Activated naive CD4-positive, alpha-beta T cell treated with anti-CD3 and anti-CD28 coated beads, Interleukin-2, amount 50 U/mL, for 16 hours (primary cell): ENCODE measurements at places on chromosomes 13 and 19.

GRCh38 chr19:13362668-13363067 is 143.6 kb downstream of the CACNA1A start:
- no peak for DNase-seq

DNA sequence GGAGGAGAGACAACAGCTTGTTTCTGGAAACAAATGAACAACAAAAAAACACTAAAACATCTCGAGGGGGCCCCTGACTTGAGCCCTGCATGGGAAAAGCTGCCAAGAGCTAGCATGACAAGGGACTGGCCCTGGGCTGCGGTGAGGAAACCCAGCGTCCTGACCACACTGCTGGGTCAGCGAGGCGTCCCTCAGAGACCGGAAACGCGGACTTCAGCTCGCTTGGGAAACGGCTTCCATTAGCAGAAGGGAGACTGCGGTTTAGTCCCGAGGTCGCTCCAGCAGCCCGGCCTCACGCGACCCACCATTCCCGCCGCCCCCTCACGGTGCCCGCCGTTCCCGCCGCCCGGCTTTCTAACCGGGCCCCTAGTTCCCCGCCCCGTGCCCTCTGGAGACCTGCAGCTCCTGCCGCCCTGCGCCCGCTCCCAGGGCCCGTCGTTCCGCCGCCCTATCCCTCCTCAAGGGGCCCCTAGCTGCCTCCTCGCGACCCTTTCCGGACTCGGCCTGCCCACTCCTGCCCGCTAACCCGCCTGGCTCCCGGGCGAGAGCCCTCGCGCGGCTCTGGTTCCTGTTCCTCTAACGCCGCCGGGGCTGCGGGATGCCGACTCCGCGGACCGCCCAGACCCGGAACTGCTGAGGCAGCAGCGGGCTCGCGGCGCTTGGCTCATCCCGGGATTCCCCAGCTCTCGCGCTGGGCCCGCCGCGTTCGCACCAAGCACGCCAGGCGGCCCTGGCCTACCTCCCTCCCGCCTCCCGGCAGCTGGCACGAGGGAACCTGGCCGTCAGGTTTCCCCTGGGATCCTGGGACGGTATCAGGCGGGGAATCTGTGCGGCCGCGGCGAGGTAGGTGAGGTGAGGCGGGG is at the start of gene CCDC122:
TSS of gene CCDC122 (minus strand) at position 849 of the 863 bp plus-strand sequence. CDS start 10,364 bp downstream, outside the sequence.
- DNase-seq = peak; percentile 80

- DNase-seq = no peak
Measured at GRCh38 chr13:23817830-23818229, 71.4 kb downstream of the MIPEP start.

DNA sequence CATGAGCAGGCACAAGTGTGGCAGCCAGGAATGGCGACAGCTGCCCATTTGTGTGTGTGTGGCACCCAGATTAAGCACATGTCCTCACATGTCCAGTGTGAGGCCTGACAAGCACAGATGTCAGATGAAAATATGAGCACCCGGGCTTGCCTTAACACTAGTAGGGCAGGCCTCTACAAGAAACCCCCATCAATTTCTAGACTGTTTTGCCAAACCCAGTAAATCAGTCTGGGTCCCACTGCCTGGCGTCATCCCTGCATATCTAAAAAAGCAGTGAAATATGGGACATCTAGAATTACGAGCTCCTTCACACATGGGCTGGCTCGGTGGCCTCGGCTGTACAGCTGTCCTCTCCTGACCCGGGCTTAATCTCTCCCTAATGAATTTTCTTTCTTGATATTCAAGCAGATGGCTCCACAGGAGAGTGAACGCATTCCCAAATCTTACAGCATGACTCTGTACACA is 432.7 kb downstream of the FOXO1 start:
- no peak for DNase-seq

- DNase-seq = no peak
Measured at GRCh38 chr19:44818466-44819031, 9.6 kb downstream of the BCAM start.

DNA sequence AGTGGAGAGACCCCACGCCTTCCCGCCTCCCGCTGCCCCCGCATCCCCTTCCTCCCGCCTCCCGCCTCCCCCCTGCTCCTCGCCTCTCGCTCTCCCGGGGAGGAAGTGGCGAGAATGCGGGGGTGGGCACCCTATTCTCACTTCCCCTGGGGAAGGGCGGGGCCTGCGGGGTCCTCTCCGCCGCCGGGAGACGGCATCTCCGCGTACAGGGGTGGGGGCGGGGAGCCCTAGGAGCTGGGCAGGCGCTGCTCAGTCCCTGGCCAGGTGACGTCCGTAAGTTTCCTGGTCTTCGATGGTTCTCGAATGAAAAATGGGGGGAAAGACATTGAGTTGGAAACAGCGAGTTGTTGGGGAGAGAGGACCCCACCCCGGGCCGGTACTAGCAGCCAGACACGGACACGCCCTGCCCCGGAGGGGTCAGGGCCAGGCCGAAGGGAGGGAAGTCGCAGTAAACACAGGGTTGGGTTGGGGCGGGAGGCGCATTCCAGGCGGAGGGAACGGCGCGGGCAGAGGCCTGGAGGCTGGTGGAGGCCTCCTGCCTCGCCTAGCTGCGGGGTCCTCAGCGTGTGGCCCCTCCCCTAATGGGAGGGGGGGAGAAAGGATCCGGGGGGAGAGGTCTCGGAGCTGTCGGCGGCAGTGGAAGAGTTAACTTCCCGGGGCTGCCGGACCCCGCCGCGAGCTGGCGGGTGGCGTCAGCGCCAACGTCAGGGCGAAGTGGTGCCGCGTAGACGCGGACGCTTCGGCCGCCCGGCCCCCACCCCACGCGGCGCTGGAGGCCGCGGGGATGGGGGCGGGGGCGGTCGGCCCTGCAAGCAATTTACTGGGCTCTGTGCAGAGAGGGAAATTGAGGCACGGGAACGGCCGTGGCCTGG is 10.4 kb upstream of the JUND start:
- DNase-seq = peak; percentile 57

GRCh38 chr19:45645068-45645630 is 6.0 kb upstream of the EML2 start:
- no peak for DNase-seq

GRCh38 chr13:46317120-46317519 is 69.9 kb downstream of the RUBCNL start:
- no peak for DNase-seq

- DNase-seq = peak; percentile 48
Measured at GRCh38 chr19:13154241-13154778, 4.1 kb downstream of the IER2 start.

GRCh38 chr13:33188093-33188882 is 97.3 kb downstream of the STARD13 start:
- DNase-seq = no peak

GRCh38 chr19:42475366-42475765 is 32.6 kb upstream of the CXCL17 start:
- no peak for DNase-seq

DNA sequence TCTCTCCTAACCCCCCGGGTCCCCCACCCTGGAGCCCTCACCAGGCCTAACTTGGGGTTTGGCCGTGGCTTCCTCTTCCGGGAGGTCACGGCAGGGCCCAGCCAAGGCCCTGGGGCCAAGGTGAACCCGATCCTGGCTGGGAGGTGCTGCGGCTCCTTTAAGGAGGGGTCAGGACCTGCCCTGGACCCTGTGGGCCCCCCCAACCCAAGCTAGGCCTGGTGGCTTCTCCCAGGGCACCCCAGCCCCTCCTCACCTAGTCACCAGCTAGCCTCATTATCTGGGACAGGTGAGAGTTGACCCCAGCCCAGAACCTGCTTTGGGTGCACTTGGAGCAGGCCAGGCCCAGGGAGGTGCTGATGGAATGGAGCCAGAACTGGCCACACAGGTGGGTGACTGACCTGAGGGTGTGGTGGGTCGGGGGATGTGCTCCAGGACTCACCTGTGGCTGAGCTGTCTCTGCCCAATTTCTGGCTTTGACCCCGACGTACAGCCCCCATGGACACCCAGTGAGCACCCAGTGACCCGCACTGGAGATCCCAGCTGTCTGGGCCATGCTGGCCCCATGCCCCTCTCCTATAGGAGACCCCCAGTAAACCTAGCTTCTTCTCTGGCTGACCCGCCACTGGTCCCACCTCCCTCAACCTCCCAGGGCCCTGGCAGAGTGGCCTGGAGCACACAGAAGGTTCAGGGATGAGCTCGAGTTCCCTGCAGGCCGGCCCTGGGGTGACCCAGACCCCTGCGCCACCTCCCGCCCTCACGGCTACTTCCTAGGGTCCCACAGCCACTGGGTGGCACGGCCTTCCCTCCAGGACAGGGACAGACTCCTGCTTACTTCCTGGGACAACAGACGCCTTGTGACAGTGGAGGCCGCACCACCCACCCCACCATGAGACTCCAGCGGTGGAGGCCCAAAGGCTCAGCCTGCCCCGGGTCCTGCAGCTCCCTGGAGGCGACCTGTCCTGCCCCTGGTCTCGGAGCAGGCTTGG is 6.7 kb upstream of the MKNK2 start:
- DNase-seq = no peak

- no peak for DNase-seq
Measured at GRCh38 chr13:28954419-28954725, 134.2 kb downstream of the MTUS2 start.

- no peak for DNase-seq
Measured at GRCh38 chr19:7561325-7561724, 25.8 kb downstream of the PNPLA6 start.

- no peak for DNase-seq
Measured at GRCh38 chr13:84668637-84669036, 786.4 kb upstream of the SLITRK1 start.

DNA sequence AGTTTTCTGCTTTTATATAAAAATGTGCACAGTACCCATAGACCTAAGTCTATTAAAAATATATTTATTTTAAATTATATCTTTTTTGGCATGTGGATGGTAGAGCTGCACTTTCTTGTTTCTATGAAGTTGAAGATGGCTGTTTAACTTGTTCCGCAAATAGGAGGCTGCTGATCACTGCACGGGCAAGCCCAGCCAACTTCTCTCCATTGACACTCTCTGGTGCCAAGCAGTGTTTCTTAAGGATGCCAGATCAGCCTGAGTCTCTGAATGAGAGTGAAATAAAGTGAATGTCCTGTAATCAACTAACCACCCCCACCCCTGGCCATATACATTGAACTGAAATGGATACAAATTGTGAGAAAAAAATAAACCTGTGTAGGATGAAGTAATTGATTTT is 202.9 kb upstream of the KLHL1 start:
- no peak for DNase-seq

- no peak for DNase-seq
Measured at GRCh38 chr19:493391-494170, 2.7 kb upstream of the MADCAM1 start.

DNA sequence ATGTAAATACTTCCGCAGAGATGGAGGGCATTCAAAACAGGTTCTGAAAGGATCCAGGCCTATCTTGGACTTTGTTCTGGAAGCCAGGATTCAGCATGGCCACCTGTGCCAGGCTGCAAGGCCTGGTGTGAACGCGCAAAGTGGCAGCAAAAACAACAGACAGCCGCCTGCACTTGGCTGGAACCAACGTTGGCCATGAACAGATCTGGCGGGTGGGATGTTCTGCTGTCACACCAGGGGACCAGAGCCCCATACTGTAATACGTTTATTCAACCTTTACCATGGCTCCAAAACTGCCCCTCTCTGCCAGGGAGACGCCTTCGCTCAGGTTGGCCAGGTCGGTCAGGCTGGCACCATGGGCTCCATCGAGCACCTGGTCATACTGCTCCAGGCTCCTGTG is 69.7 kb downstream of the EPS15L1 start:
- DNase-seq = no peak

DNA sequence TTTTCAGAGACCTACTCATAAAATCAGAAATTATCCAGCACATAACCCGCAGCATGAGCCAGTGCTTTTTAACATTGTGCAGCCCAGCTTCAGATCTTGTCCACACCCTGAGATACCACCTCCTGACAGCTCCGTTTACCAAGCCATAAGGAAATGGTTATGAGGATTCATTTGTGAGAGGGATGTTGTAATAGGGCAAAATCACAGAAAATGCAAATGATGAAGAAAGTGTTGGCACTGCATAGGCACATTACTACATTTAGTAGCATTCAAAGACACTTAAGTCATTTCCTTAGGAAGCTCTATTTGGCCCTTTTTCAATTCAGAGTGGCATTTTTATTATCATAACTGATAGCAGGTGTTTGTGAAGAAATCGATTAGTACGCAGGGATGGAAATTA is 277.5 kb downstream of the DNAJC15 start:
- DNase-seq = no peak

DNA sequence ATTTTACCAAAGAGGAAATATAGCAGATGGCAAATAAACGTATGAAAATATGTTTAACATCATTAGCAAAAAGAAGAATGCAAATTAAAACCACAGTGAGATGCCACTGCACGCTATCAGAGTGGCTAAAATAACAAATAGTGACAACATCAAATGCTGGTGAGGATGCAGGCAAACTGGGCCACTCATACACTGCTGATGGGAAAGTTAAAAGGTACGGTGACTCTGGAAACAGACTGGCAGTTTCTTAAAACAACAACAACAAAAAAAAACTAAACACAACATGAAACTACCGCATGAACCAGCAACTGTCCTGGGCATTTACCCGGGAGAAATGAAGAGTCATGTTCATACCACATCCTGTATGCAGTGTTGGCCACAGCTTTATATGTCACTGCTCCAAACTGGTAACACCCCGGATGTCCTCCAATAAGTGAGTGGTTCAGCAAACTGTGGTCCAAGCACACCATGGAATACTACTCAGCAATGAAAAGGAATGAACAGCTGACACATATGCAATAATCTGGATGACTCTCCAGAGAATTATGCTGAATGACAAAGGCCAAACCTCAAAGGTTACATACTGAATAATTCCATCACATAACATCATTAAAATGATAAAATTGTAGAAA is 22.3 kb downstream of the EPS15L1 start:
- no peak for DNase-seq

DNA sequence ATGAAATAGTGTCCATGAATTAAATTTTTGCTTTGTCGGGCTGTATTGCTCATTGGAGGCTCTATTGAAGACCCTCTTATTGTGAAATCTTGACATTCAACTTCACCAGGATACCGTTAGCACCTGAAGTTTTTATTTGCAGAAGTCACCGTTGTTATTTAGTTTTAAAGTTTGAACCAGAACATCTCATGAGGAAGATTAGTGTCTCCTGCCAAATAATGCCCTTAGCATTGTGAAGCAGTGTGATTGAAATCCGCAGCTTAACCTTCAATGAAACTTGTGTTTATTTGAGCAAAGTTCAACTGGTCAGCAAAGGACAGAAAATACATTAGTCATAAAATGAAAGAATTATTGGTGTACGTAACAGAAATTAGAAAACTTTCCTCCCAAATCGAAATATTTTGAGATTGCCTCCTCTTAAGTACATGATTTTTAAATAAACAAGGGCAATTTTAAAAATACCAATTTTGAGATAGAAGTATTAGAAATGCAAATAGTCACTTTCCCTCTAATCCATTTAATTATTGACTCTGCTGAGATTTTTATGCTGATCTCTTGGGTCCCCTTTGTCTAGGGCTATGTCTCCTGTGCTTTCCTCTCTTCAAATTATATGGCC is 84.4 kb downstream of the WDFY2 start:
- DNase-seq = no peak
